ENCODE measurements at places on chromosomes 16 and 17.

DNA sequence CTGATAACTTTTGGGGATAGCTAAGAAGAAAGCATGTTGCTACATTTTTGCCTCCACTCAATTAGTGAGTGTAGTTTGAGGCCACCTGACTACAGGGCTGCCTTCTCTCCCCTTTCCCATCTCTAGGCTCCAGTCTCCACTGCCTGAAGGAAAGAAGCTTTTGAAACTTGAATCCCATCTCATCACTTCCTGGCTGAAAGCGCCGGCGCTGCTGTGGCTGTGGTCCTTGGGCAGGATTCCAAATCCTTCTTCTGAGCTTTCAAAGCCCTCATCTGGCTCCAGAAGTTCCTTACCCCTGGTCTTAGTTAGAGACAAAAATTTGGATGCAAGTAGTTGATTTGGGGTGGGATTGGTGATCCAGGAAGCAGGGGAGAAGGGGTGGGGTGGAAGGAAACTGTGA, 119.4 kb downstream of the FOXL1 start:
- no peak for DNase-seq

DNA sequence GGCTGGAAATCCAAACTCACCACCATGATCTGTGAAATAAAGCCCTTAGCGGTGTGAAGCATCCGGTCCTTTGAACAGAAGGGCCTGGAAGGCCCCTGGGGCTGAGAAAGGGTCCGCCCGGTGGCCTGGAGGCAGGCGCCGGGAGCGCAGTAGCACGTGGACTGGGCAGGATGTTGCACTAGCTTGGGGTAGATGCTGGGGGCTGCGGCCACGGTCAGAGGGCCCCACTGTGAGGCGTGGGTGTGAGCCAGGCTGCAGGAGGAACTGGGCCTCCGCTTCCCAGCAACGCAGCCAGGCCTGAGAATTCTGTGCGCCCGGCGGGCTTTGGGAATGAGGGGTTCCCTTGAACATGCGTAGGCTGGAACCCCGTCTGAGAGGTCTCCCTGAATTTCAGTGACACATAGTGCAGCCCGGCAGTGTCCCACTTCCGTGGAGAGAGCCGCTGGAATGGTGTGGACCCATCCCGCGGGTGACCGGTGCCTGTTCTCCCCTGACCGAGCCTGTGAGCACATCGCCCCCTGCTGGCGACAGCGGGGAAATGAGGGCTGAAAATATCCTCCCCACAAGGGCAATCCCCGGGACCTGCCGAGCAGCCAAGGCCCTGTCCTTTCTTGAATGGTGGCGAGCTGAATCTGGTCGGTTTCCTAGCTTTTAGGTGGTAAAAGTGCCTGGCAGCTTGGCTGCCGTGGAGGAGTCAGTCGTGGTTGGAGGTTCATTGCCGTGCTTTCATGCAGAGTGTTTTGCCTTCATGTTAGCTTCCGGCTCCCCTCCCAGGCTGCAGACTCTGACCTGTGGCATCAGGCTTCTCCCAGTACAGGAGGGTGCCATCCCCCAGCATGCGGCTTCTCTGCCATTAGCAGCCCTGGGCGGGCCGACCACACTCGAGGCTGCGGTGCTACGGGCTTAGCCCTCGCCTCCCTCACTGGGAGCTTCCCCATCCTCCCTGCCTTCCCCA, 43.8 kb downstream of the DNAJA2 start:
- DNase-seq = peak; percentile 91

- no peak for DNase-seq
Observed at GRCh38 chr17:72128039-72128438, 7.2 kb downstream of the SOX9 start.

- DNase-seq = no peak
Observed at GRCh38 chr16:50234771-50235556, 31.4 kb upstream of the ADCY7 start.

GRCh38 chr16:88929091-88929445, 47.9 kb downstream of the CBFA2T3 start:
- no peak for DNase-seq

DNA sequence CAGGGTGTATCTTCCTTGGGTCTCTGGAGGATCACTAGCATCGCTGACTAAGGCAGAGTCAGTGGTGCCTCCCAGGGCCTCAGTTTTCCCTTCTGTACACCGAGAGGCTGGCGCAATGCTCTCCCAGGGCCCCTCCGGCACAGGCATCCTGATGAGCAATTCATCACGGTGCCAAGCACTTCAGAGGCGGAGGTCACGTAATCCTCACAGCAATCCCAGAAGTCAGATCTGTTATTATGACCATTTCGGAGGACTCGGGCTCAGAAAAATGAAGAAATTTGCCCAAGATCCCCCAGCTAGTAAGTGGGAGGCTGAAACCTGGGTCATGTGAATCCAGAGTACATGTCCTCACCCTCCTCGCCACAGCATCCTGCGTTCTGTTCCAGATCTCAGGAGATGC, 46.5 kb downstream of the AIPL1 start:
- no peak for DNase-seq

DNA sequence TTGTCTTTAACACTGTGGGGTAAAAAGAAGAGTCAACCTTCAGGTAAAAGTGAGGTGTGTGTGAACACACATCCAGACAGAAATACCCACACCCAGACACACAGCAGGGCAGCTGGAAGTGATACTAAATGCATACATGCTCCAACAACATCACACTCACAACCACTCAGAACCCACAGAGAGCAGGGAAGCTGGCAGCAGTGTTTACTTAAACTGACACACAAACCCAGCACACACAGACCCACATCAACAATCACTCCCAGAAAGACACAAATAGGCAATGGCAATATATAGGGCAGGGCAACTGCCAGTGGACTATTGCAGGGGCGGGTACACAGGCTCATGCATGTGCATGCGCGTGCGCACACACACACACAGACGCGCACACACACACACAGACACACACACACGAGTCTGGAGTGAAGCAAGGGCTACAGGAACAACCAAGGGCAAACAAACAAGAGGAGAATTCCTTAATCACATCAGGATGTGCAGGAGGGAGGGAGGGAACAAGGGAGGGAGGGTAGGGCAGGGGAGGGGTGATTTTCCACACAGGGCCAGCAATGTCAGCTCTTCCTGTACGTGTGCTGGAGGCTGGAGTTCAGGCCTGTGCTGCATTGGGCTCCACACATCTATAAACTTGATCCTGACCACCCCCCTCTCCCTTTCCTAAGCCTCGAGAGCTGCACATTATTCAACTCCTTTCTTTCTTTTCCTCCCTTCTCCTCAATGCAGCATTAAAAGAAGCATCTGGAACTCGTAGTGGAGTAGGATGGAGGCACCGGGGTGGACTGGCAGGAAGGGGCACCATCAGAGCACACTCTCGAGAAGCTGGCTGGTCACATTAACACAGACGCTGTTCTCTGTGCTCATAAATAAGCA, 30.1 kb downstream of the HIC1 start:
- DNase-seq = no peak

DNA sequence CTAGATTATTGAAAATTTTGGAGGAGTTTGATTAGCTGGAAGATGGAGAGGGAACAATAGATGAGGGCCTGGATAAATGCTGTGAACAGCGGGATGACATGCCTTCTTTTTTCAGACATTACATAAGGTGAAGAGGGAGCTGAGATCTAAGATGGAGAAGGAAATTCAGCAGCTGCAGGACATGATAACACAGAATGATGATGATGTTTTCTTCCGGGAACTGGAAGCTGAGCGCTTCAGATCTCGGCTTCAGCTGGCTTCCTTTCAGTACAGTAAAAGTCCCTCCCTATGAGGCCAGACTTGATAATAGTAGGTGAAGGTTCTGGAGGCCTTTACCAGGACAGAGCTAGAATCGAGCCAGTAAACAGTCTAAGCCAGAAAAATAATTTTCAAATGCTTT, 30.7 kb downstream of the CEP95 start:
- DNase-seq = no peak

DNA sequence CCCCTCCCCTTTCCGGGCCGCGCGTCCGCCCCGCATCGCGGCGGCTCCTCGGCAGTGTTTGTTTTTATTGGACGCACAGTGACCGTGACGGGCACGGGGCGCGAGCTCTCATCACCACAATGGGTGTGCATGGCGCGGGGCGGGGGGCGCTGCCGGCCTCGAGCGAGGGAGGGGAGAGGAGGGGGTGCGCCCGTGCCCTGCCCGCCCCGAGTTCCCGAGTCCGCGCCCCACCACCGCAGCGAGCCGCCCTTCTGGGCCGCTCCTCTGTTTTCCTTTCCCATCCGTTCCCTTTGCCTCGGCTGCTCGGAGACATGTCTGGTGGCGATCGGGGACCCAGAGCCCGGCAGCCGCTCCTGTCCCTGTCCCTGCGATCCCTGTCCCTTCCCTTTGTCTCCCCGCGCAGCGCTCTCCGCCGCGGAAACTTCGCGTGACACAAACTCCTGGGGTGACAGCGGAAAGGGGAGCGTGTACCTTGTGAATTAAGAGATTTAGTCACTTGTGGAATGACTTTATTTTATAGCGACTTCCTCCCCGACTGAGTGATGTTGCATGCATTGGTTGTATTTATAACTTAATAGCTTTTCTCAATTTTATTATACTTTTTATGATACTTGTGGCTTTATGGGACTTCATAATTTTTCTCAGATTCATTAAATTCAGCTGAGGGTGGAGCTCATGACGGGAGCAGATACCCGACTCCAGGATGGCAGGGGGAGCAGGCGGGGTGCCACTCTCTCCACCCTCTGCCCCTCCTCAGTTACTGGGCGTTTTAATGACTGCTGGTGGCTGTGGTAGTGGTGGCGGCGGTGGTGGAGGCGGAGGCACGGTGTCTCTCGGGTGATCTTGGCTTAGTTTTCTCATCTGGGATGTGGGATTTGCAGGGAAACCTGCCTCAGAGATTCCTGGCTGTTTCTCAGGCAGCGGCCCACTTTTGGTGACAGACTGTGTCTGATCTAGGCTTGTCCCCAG, 40.8 kb downstream of the MRM1 start:
- peak; percentile 56 for DNase-seq

- DNase-seq = no peak
Observed at GRCh38 chr17:497241-498034, 144.8 kb upstream of the RPH3AL start.

GRCh38 chr17:81713556-81714411, 1.7 kb downstream of the SLC25A10 start:
- DNase-seq = no peak

DNA sequence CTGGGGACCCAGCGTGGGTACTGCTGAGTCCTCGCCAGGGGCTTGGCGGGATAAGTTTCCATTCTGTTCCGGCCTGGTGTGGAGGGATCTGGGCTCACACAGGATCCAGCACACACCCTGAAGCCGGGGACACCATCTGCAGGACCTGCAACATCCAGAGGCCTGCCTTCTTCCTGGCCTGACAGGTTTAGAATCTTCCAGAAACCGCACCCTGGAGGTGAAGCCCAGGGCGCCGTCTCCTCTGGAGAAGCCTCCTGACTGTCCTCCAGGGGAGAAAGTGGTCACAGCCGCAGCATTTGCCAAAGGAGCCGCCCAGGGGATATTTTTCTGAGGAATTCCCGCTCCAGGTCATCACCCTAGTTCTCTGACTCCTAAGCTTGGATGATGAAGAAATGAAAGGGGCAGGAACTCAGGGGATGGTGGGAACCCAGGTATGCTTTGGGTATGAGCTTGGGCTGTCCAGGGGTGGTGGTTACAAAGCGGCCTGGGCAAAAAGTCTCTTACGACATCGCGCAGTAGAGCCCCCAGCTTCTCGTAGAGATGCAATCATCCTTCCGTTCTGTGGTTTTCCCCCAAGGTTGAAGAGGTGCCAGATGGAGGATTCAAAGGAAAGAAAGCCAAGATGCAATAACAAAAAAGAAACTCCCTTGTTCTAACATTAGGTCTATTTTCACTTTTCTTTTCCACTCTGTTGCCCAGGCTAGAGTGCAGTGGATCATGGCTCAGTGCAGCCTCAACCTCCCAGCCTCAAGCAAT, 9.1 kb upstream of the CRISPLD2 start:
- no peak for DNase-seq

DNA sequence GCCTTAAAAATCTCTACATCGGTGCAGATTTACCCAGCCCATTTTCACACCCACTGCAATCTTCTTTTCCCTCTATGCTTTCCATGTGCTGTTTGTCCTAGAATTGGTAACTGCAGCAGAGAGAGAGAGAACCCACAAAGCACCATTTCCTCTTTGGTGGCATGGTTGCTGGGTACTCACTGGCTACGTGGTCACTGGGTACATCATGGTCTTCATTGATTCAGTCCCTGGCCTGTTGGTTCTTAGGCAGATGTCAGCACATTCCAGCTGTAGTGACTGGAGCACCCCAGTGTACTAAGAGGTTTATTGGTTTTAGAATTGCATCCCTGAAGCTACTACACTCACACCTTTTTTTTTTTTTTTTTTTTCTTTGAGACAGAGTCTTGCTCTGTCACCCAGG, 156.1 kb upstream of the CACNG5 start:
- no peak for DNase-seq

GRCh38 chr16:68636064-68636560, 9.0 kb upstream of the CDH3 start:
- no peak for DNase-seq

DNA sequence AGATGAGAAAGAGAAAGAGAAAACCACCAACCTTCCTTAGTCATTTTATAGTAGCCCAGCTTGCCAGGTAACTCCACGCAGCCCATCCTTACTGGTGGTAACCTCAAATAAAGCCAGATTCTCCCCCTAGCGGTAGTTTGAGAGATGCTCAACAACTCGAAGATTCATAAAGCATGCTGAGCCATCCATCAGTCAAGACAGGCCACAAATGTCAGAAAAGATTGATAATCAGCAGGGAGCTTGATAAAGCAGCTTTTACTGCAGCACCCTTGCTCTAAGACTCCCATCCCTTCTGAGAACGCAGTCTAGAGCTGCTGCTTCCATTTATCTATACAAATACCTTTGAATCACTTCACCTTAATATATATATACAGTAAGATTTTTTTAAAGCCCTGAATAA, 451.5 kb upstream of the HSBP1 start:
- DNase-seq = no peak

DNA sequence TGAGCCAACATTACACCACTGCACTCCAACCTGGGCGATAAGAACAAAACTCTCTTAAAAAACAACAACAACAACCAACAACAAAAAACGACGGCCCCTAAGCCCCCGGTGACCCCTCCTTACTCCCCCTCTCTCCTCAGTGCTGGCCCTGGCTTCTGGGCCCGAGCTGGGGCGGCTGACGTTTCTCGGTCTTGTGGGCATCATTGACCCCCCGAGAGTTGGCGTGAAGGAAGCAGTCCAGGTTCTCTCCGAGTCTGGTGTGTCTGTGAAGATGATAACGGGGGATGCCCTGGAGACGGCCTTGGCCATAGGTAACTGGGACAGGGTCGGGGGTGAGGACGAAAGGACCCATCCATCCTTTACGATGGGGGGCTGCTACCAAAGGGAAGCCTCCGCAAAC, 52.7 kb downstream of the MEAK7 start:
- peak; percentile 22 for DNase-seq

DNA sequence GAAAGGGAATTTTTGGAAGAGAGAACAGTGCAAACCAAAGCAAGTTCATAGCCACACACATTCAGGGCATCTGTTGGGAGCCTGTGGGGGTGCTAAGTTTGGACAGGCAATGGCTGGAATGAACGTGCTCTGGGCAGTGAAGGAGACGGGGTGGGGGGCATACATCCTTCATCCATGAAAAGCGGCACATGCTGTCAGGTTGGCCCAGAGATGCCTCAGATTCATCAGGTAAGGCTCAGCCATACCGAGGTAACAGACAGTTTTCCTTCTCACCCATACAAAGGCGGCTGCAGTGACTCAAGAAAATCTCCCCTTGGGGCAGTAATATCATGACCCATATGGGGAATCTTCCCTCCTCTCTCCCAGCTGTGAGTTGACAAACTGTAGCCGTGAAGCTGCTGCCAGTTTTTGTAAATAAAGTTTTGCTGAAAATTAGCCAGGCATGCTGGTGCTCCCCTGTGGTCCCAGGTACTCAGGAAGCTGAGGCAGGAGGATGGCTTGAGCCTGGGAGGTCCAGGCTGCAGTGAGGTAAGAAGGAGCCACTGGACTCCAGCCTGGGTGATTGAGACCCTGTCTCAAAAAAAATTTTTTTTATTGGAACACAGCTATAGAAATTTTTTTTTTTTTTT, 9.2 kb upstream of the UBALD2 start:
- DNase-seq = peak; percentile 62

All from activated CD8-positive, alpha-beta memory T cell treated with anti-CD3 and anti-CD28 coated beads, Interleukin-2, amount 50 U/mL, for 48 hours (primary cell).